ENCODE measurements at places on chromosomes 6 and 20.

DNA sequence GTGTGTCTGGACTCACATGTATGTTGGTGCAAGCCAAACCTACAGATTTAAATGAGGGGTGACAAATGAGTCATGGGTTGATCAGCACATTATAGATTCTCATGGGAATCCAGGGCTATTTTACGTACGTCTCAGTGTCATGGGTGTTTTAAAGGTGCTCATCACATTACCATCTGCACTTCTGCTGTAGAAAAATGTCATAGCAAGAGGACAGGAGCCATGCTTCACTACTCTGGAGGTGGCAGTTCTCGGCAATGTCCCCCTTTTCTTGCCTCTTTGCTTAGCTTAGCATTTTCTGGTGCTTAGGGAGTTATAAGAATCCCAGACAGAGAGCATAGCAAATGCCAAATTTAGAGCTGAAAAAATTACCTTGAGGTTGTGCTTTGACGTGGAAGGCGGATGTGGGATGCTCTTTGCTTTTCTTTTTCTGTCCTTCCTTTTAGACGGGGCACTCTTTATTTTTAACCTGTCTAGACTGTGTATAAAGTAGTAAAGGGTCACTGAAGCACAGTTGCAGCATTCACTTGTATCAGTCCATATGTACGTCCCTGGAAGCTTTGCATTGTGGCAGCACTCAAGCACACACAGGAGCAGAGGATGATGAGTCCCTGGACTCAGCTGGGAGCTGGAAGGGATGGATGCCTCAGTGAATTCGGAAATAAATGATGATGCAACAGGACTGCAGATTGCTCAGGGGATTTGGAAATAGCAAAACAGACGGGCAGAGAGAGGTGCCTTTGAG, 139.7 kb downstream of the SYNDIG1 start:
- DNase-seq: no peak

DNA sequence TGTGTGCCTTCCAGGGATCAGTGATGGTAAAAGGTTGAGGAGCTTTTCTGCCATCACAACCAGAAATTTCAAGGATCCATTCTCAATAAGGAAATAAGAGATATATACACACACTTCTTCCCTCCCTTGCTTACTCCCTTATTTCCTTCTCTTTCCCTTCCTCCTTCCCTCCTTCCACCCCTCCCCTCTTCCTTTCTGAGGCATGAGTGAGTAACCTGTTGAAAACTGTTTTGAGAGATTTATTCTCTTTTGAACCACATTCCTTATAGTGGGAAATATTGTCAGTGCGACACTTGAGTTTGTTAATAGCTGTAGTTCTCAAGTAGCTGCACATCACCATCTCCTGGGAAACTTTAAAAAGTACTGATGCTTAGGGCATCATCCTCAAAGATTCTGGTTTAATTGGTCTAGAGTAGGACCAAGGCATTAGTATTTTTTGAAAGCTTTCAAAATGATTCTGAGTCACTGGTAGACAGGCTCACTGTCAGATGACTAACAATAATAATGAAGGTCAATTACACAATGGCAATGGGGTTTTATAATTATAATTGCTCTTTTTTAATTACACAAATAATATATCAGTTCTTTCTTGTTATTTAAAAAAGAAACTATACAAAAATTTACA, 109.9 kb downstream of the POPDC3 start:
- DNase-seq: no peak

DNA sequence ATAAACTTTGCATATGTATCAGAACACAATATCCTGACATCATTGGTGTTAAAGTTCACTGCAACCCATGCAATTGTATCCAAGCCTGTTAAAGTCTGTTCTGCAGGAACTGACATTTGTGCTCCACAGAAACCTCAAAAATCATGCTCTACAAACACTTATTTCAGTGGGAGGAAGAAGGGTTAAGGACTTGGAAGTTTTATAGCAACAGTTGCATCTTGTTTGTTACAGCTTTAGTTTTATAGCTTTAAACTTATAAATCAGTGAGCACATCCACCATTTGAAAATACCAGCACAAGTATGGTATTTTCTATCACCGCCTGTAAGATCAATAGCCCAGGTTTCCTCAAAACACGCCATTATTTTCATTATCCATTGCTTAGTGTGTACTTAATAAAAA, 884 bp downstream of the ECT2L start:
- DNase-seq: no peak

DNA sequence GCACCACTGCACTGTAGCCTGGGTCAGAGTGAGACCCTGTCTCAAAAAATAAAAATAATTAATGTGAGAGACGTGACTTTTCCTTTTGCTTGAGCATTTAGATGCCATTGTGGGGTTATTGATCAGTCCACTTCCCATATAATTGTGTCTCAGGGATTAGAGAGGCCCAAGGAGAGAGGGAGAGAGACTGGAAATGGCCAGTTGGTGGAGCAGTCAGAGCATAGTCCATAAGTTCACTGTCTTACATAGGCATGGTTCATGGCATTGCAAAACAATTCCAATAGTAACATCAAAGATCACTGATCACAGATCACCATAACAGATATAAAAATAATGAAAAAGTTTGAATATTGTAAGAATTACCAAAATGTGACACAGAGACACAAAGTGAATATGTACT, 15.2 kb upstream of the SDHAF4 start:
- no peak for DNase-seq

- DNase-seq: no peak
These were observed 100.8 kb upstream of the CITED2 start for GRCh38 chr6:139475241-139475640.

DNA sequence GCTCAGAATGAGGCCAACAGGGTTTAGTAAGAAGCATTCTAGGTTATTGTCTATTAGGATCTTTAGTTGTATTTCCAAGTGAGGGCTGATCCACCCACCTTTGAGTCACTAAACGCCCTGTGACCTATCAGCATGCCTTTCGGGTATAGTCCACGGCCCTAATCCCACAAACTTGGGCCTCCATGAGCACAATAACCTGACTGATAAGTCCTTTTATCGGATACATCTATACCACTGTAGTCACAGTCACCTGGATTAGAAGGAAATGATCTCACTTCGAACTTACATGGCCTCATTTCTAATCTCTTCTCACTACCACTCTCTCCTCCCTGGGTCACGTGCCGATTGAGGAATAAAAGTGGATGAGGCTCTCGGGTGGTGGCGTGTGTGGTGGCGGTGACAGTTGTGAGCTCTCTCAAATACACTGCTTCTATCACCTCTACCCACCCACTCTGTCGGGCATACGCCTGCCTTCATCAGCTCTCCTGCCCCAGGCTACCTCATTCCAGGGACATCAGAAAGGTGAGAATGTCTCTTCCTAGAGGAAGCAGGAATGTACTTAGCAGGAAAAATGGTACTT, 65.2 kb downstream of the TRAM2 start:
- no peak for DNase-seq

GRCh38 chr20:16824664-16825063, 76.5 kb downstream of the OTOR start:
- no peak for DNase-seq

DNA sequence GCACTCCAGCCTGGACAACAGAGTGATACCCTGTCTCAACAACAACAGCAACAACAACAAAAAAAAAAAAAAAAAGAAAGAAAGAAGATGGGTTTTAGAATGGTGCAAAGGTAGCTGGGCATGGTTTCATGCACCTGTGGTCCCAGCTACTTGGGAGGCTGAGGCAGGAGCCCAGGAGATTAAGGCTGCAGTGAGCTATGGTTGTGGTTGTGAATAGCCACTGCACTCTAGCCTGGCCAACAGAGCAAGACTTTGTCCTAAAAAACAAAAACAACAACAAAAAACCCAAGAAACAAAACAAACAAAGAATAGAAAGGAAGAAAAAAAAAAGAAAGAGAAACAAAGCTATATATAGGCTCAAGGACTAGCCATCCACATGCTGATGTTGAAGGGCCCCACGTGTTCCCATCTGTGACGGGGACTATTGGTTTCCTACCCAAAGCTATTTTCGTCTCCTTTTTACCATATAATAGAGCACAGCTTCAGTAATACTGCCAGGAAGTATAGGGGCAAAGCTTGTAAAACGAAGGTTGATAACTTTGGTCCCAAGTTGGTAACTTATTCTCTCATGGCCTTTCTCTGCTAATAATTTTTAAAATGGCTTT, 7.9 kb upstream of the EEF1E1 start:
- DNase-seq: no peak

- no peak for DNase-seq
These were observed 16.5 kb upstream of the HLA-A start for GRCh38 chr6:29925727-29926412.

DNA sequence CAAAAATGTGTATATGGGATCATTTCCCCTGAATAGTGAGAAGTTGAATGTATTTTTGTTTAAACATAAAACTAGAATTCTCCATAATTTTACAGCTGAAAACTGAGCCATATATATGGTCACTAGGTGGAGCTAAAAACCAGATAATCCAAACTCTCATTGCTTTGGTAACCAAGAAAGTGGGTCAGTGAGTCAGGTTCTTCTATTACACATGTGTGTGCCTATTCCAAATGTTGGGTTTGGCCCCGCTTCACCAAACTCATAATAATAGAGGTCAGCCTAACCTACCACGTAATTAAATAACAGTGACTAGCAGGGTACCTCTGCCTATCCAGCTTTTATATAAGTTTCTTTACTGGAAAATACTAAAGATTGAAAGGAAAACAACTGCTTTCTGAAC, 19.3 kb upstream of the RNGTT start:
- peak; percentile 80 for DNase-seq

All from HAP-1 (cell line).